ENCODE measurements at places on chromosomes 1 and 21.

DNA sequence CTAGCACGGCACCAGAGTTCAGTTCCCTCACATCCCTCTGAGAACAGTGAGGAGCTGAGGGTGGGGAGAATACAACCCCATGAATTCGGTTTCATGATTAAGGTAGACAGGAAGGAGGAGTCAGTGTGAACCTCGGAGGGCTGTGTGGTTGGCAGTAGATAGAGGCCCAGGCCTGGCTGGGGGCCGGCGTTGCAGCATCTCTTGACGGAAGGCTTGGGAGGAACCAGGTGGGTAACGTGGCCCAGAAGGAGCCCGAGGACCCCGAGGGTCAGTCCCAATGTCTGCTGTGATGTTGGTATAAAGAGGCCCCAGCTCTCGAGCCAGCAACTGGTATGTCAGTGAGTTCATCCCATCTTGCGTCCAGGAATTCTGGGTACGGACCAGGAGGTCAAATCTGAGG, 5.5 kb downstream of the PPOX start:
- no peak for DNase-seq

GRCh38 chr1:156864796-156865195, 4.1 kb downstream of the NTRK1 start:
- no peak for DNase-seq

GRCh38 chr1:41341772-41342562, 19.3 kb upstream of the FOXO6 start:
- peak; percentile 32 for DNase-seq

- no peak for DNase-seq
Observed at GRCh38 chr1:153312570-153313186, at the start of gene PGLYRP3. Gene PGLYRP3, minus strand, starts transcription at chr1:153312952. Its CDS starts 2,287 bp downstream, at chr1:153310665.

- DNase-seq: no peak
Observed at GRCh38 chr1:56376188-56376984, 203.0 kb downstream of the PLPP3 start.

DNA sequence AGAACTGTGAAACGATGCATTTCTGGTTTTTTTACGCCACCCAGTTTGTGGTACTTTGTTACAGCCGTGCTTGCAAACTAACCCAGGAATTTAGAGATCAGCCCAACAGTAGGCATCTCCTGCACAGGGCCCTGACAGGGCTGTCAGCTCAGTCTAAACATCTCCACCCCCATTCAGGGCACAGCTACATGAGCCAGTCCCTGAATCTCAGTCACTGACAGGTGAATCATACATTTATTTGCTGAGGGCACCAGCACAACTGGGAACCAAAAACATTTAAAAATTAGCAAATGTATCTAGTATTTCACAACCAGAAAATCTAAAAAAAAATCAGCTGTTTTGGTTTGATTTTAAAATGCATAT, 30.7 kb downstream of the PRDX6 start:
- DNase-seq: peak; percentile 39

- DNase-seq: no peak
Observed at GRCh38 chr21:16376673-16377072, 646.9 kb downstream of the USP25 start.

DNA sequence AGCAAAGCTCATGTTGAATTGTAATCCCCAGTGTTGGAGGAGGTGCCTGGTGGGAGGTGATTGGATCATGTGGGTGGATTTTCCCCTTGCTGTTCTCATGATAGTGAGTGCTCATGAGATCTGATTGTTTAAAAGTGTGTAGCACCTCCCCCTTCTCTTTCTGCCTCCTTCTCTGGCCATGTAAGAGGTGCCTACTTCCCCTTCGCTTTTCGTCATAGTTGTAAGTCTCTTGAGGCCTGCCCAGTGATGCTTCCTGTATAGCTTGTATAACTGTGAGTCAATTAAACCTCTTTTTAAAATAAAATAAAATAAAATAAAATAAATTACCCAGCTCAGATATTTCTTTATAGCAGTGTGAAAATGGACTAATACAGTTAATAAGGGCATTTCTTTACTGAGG, 1025.7 kb downstream of the PLA2G4A start:
- no peak for DNase-seq

DNA sequence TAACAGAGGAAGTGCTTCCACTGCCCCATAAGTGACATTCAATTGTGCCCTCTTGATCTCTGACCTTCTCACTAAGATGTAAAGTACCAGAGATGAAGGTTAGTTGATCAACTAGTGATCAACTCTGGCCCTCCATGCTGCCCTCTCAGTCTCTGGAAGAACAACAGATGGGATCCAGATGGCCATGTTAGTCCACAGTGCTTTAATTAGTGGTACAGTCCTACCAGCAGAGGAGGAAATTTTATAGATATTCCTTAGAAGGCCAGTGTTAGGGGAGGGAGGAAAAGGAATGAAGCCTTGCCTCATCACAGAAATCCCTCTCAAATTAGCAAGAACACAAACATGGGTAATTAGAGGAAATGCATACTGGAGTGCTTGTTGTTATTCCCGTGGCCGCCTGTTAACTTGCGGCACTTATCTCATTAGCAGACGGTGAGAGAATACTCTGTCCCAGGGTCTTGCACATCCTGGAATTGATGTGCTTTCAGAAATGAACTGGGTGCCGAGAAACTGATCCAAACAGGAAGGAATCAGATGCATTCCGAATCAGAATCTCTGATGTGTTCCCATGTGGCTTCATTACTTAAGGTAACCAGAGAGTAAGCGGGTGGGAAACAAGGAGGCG, 91.1 kb upstream of the RGS4 start:
- no peak for DNase-seq

DNA sequence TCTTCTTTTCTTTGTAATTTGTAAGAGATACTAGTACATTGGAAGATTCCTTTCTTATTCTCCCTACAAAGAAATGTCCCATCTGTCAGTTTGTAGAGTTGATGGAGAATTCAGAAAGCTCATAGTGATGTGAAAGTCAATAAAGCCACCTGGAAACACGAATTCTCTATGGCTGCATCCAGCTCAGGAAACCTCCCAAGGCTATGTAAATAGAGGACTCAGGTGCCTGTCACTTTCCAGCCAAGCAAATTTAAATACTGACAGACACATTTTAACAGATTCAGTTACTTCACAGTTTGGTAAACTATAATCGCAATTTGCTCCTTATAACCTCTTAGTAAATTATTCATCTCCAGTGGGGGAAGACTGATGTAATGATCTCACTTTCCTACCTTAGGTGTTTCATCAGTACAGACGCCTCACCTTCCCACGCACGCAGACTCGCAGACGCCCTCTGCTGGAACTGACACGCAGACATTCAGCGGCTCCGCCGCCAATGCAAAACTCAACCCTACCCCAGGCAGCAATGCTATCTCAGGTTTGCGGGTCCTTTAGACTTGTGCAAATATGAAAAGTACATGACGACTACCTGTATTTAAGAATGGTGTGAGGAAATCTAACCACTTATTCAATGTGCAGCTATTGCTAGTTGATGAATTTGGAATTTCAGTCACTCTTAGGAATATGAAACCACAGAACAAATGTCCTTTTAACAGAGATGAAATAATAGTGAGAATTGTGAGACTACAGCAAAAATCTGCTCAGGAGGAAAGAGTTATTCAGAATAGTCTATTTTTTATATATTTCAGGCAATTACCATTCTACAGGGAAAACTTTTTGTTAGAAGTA, 60.6 kb downstream of the PTPRC start:
- DNase-seq: peak; percentile 43

DNA sequence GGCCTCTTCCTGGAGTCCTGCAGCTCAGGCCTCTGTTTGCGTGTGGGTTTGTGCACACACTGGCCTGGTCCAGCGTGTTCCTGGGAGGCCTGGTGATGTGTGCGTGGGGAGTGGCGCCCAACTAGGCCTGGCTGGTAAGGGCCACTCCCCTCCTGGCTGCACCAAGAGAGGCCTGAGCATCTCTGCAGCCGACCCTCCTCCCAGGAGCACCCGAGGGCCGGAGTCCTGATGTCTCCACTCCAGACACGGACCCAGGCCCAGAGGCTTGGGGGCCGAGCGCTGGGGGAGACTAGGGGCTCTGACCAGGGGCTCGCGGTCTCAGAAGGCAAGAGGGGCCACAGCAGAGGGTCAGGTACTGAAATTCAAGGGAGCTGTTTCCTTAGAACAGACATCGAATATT, 33.3 kb downstream of the MORN1 start:
- DNase-seq: no peak

DNA sequence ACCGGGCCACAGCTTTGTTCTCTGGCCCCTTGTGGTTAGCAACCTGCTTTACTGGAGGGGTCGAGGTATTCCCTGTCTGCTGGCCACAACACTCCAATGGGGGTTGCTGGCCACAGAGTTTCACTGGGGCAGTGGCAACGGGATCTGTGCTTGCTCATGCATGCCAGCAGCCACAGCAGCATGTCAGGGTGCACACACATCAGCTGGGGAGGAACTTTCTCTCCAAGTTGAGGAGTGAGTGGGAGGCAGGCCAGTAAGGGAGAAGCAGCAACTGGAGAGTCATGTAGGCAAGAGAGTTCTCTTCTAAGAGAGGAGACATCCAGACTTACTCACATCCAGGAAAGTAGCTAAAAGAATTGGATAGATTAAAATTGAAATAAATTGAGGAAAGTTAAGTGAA, 38.0 kb downstream of the SAMD13 start:
- no peak for DNase-seq

Measured in Panc1 (cell line).